Activated CD8-positive, alpha-beta memory T cell treated with anti-CD3 and anti-CD28 coated beads, Interleukin-2, amount 50 U/mL, for 48 hours (primary cell): ENCODE measurements at places on chromosomes 16 and 17.

- no peak for DNase-seq
Measured at GRCh38 chr17:35046740-35047283, 16.7 kb downstream of the RFFL start.

DNA sequence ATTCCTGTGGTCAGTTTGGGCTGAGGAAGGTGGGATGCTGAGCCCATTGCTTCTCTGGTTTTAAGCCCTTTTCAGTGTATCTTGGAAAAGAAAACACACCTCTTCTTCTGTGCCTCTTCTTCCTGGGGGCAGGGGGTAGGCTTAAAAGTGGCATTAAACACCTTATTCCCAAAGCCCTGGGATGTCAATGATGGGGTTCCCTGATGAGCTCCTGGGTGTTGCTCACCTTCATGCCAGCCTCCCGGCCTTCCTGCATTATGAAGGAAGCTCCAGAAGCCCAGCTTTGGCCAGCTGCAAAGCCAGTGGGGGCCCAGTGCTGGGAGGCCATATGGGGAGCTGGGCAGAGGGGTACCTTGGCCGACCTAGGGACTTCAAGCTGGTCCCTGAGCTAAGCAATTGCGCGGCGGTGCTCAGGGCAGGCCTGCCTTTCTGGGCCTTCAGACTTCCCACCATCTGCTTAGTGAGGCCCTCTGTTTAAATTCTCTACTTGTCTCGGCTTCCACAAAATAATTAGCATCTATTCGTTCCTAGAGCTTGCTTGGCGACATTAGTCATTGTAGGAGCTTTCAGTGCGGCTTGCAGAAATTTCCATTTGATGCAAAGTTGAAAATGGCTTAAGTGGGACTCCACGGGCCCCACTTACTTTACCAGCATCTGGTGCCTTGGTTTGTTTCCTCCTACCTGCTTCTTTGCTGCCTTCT lies 121.7 kb upstream of the NLRP1 start:
- no peak for DNase-seq

GRCh38 chr17:33561569-33562334 lies 268.7 kb upstream of the ASIC2 start:
- DNase-seq = no peak

DNA sequence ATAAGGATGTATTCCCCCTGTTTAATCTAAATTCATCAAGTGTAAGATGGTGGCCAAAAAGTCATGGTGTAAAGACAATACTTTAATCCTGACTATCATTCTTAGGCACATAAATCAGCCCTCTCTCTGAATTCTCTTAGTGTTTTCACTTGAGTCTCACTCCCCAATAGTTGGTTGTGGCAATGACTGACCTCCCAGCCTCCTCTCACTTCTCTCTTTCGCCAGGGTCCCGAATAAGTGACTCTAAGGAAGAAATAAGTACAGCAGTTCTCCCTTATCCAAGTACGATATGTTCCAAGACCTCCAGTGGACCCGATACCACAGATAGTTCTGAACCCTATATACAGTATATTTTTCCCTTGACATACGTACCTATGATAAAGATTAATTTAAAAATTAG lies 335.3 kb downstream of the MAF start:
- DNase-seq = no peak

DNA sequence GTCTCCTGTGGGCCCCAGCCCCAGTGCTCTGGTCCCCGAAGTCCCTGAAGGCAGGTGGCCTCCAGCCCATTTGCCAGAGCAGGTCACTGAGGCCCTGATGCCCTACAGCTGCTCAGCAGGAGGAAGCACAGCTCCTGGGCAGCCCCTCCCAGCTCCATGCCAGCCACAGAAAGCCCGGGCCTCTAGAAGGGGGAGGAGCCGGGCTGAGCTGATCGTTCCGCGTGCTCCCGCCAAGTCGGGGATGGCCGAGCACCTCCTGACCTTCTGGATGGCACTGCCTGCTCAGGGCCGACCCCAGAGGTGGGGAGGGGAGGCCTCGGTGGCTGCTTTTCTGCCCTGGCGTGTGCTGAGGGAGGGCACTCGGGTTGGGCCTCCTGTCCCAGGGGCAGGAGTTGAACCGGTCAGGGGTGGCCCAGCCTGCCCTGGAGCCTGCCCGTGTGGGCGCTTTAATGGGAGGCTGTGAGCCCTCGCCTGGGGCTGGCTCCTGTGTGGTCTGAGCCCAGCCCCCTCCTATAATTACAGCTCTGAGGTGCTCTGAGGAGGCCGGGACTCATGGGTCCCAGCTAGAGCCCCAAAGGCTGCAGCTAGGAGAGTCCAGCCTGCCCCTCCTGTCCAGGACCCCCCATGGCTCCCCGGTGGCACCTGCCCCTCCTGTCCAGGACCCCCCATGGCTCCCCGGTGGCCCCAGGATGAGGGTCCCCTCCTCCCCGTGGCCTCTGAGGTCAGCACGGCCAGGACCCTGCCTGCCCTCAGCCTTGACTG lies 29.7 kb downstream of the ZFPM1 start:
- DNase-seq = no peak

DNA sequence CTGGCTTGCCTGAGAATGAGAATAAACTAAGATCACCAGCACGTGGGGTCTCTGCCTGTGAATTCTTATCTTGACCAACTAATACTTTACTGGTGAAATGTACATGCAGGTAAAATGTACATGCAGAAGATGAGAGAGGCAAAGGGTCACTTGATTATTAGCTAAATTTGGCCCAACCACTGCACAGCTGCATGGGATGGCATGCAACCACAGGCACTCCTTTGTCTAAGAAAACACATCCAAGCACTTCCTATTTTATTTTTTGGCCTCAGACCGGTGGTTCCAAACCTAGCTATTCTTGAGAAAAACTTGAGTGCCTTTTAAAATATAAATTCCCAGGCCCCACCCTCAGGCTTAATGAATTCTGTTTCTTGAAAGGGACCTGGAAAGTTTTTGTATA lies 77.9 kb downstream of the SYCE1L start:
- DNase-seq = no peak
